MG63 (cell line): ENCODE measurements at places on chromosomes 16 and 17. TPM values are rescaled to one million over a fixed set of nuclear protein-coding genes. Genes with fewer than 3 reads are reported as not detected.

The DNAI2 gene
- not detected in 2 replicates for total RNA-seq

The TVP23A gene
- total RNA-seq = not detected in 2 replicates

The CEP112 gene
- total RNA-seq = 0.59 and 6.3 TPM in 2 replicates

The PRKCB gene
- 0.02 TPM in 1 of 2 replicates, not detected in the other for total RNA-seq

The SLC16A11 gene
- not detected in 2 replicates for total RNA-seq

The ZPBP2 gene
- not detected in 2 replicates for total RNA-seq

The AMFR gene
- 296 and 395 TPM in 2 replicates for total RNA-seq

The WNT9B gene
- total RNA-seq = not detected in 2 replicates

The CDK3 gene
- total RNA-seq = 1.3 and 6.4 TPM in 2 replicates

The MYOCD gene
- total RNA-seq = 0.10 TPM in 1 of 2 replicates, not detected in the other

The KRT32 gene
- total RNA-seq = 0.72 TPM in 1 of 2 replicates, not detected in the other

The CCDC200 gene
- total RNA-seq = not detected in 2 replicates

The TERB1 gene
- total RNA-seq = not detected in 2 replicates

The GJD3 gene
- total RNA-seq = not detected in 2 replicates

The NPIPB8 gene
- not detected in 2 replicates for total RNA-seq

The KRT13 gene
- 3.8 and 4.0 TPM in 2 replicates for total RNA-seq

The SEPTIN12 gene
- total RNA-seq = not detected in 2 replicates

The ZP2 gene
- total RNA-seq = not detected in 2 replicates

The MPP2 gene
- total RNA-seq = 1.0 and 3.7 TPM in 2 replicates

The TUBB3 gene
- total RNA-seq = 803 and 1,289 TPM in 2 replicates

The IRX6 gene
- total RNA-seq = 0.16 TPM in 1 of 2 replicates, not detected in the other

The GRB7 gene
- not detected in 2 replicates for total RNA-seq

The SULT1A1 gene
- total RNA-seq = 0.12 and 2.3 TPM in 2 replicates

The PLXDC1 gene
- total RNA-seq = not detected in 2 replicates

The PLLP gene
- not detected in 2 replicates for total RNA-seq
